ENCODE measurements at places on chromosomes 3 and 15.
A peak's percentile ranks its signal among the peaks of the same experiment; 100 is the strongest.

GRCh38 chr3:95899494-95899893 lies 914.9 kb upstream of the EPHA6 start:
- no peak for DNase-seq

GRCh38 chr3:24195504-24196230 lies 250.6 kb downstream of the NR1D2 start:
- DNase-seq = no peak

- DNase-seq = no peak
Measured at GRCh38 chr15:62775932-62776331, 266.6 kb upstream of the TPM1 start.

GRCh38 chr3:148772361-148772760 lies 55.2 kb upstream of the CPB1 start:
- DNase-seq = no peak

DNA sequence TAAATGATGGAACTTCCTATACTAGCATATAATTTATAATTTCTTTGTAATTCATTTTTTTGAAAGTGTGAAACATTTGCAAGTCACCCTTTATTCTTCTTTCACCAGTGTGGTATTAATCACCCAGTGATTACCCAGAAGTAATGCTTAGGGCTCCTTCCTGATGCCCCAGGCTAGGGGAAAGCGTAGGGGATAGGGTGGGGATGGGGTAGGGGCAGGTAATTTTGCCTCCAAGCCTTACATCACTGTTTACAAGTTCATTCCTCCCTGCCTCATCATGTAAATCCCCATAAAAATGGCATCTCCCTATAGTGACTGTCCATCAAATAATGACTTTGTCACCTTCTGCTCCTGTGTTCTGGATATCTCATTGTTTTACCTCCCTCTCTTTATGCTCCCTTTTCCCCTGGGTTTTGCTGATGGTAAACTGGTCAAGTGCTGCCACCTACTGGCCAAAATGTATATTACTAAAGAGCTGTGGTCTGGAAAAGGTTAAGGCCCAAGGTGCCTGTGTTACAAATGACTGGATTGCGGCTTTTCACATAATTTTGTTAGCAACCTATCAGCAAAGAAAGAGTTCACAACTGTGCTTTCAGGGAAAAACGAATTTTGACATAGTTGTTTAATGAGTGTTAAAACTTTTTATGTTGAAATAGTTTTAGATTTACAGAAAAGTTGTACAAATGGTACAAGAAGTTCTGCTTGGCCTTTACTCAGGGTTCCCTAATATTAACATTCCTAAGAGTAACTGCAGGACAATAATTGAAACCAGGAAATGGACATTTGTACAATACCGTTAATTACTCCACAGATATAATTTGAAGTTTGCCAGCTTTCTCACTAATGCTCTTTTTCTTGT lies 54.7 kb downstream of the ONECUT1 start:
- DNase-seq = peak; percentile 11

GRCh38 chr3:12507591-12508281 lies 23.5 kb downstream of the TSEN2 start:
- DNase-seq = no peak

DNA sequence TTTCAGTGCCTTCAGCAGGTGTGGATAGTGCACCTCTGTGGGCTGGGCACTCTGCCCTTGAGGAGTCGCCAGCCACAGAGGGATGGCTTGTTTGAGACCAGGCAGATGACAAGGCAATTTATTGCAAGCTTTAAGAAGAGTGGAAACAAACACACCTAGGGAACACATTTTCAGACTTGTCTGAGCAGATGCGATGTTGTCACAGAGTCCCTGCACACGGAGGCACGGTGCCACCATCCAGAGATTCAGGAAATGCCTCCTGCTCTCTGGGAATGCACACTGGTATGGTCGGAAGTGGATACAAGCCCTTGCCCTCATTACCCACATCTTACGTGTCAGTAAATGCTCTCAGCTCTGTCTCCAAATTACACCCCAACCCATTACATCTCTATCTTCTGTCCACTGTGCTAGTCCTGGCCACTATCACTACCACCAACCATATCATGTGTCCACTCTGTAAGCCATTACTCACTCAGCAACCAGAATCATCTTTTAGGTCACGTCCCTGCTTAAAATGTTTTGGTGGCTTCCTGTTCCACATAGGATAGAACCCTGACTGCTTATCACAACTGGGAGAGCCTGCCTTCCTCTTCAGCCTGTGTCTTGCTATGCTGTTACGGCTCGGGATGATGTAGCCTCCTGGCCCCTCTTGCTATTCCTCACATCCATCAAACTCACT lies 196.9 kb downstream of the SLCO3A1 start:
- no peak for DNase-seq

- no peak for DNase-seq
Measured at GRCh38 chr3:125011941-125012340, 43.9 kb downstream of the HEG1 start.

DNA sequence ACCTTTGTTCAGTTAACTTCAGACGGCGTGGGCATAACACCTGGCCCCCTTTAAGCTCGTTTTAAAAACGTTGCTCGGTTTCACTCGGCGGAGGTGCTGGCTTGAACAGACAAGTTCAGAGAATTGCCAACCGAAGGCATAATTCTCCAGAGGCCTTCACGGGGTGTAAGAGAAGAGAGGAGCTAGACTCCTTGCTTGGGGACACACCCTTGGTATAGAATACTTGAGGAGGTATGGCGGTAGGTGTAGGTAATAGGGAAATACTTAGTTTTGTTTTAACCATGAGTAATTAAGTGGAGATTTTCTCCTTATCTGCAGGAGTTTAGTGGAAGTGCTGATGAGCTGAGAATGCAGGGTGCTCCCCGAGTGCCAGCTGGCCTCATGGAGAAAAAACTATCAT lies 921 bp downstream of the FBXL2 start:
- peak; percentile 2 for DNase-seq

- DNase-seq = no peak
Measured at GRCh38 chr3:182005701-182006100, 294.0 kb downstream of the SOX2 start.

- no peak for DNase-seq
Measured at GRCh38 chr3:101223016-101223415, 97.4 kb downstream of the IMPG2 start.

- DNase-seq = no peak
Measured at GRCh38 chr3:47496892-47497291, 16.6 kb downstream of the ELP6 start.

- DNase-seq = no peak
Measured at GRCh38 chr3:67635806-67636205, 18.6 kb downstream of the SUCLG2 start.

DNA sequence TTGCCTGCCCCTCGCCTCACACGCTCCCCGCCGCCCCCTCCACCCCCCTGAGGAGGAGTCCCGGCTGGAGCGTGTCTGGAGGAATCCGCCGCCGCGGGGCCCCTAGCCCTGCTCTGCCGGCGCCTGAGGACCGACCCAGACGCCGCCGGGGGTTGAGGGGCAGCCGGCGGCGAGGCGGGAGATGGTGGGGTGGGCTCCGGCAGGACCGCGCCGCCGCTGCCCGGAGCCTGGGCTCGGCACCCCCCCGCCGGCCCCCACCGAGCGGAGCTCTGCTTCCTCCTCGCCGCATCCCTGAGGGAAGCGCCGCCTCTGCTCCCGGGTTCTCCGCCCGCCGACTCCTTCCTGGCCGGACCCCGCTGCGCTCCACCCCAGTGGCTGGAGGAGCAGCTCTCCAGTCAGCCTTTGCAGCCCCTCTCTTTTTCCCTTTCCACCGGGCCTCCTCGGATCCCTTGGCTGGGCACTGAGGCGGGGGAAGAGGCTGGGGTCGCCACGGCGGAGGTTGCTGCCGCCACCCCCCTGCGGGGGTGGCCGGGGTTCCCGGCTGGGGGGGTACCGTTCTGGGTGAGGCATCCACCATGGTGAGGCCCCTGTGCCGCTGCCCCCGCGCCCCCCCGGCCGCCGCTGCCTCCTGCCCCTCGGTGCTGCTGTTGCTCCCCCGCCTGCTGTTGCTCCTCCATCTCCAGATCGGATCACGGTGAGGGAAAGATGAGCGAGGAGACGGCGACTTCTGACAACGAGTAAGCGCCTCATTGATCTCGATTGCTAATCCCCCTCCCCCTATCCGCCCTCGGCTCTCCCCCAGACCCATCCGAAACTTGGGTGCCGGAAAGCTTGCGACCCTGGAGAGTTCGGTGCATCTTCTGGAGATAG lies at the start of gene SPRED1:
Gene SPRED1 (plus strand): TSS at position 356 of the 870 bp plus-strand sequence. CDS start 350 bp downstream, at position 706.
- peak; percentile 73 for DNase-seq

Measured in nucleus accumbens (tissue), 56 donors.